ENCODE measurements at places on chromosomes 1 and 21. TPM values are rescaled to one million over a fixed set of nuclear protein-coding genes. Genes with fewer than 3 reads are reported as not detected.

Gene C1QTNF12
- not detected for total RNA-seq

Gene WLS
- total RNA-seq, result 128 TPM

GRCh38 chr1:191582169-191582568 is 576.1 kb upstream of the RGS18 start:
- DNase-seq, result no peak

DNA sequence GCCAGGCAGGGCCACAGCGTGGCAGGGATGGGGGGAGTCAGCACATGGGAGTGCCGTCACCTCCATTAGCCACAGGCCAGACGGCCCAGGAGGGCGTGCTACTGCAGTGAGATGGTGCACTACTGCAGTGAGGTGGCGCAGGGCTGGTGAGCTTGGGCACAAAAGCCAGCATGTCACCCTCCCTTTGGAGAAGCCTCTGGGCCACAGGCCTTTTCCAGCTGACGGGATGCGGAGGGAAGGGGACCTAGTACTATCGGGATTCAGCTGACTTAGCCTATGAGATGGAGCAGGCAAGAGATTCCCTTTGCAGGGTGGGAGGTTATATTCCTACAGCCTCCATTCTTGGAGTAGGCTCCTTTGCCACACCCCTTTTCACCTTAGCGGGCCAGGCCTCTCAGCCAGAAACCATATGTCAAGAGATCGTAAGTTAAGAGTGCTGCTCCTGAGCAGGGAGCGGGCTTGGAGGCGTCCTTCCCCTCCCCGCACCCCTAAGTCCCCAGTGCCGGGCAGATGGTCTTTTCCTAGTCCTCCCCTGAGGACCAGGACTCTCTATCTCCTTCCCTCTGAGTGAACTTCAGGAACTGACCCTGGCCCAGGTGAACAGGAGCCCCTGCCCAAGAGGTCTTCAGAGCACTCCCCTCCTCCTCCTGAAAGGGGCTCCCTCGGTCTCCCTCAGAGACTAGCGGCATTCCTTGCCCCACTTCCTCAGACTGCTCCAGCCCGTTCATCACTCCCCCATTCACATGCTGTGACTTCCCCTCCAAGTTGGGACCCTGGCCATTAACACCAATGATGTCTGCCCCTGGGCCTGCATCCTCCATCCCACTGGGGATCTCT is 8.2 kb downstream of the NES start:
- no peak for DNase-seq

DNA sequence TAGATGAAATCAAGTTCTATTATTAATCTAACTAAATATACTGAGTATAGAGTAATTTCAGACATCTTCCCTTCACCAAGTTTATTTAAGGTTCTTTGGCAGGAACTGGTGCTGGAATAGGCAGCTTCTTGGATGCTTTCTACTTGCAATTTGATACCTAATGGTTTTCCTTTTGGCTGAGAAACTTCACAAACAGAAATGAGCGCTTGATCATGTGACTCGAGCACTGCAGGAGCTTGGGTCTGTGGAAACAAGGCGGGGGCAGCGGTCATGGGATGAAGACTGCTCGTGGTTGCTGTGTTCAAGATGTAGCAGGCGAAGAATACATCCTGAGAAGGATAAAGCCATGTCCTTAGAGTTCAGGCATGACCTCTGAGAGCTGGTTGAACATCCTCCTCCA is 136.8 kb downstream of the PTPRC start:
- no peak for DNase-seq

- DNase-seq, result no peak
These were observed 35.7 kb upstream of the RCC1 start for GRCh38 chr1:28470146-28470545.

GRCh38 chr1:155954645-155955044 is 13.2 kb downstream of the RXFP4 start:
- DNase-seq, result no peak

- DNase-seq, result no peak
These were observed 109.6 kb downstream of the NOS1AP start for GRCh38 chr1:162179121-162179520.

GRCh38 chr1:18948048-18948912 is 8.2 kb downstream of the IFFO2 start:
- DNase-seq, result no peak

DNA sequence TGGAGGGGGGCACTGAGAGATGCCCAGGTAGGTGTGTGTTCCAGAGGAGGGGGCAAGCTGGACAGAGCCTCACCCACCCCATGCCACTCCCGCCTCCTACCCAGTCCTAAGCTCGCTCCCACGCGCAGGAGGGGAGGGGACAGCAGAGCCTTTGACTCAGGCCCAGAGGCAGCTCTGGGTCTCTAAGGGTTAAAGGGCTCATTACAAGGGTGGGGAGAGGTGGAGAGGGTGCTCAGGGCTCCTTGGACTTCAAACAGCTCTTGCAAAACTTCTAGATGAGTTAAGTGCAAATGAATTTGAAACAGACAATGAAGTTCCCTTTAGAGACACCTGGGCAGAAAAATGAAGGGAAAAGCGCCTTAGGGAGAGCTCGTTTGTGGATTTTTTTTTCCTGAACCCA is 104.2 kb upstream of the CASZ1 start:
- no peak for DNase-seq

DNA sequence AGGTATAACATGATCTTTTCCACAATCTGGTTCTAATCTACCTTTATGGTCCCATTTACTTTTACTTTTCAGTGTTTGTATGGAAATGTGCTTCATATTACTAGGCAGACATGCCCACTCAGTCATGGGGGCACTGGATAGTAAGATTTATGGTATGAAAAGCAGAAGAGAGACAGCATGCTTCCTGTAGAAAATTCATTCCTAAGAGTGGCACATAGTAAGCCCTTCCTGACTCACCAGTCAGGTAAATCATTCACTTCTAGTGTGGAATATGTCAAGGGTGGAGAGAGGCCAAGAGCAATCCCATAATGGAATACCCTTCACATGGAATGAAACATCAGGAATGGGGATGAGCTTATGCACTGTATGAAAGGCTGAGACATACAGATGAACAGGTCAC is 49.5 kb upstream of the BCL10 start:
- DNase-seq, result no peak
